ENCODE measurements at places on chromosomes 12 and 14.

GRCh38 chr12:74620921-74621320 is 83.3 kb downstream of the ATXN7L3B start:
- no peak for DNase-seq

GRCh38 chr12:81859521-81859920 is 100.4 kb upstream of the PPFIA2 start:
- no peak for DNase-seq

DNA sequence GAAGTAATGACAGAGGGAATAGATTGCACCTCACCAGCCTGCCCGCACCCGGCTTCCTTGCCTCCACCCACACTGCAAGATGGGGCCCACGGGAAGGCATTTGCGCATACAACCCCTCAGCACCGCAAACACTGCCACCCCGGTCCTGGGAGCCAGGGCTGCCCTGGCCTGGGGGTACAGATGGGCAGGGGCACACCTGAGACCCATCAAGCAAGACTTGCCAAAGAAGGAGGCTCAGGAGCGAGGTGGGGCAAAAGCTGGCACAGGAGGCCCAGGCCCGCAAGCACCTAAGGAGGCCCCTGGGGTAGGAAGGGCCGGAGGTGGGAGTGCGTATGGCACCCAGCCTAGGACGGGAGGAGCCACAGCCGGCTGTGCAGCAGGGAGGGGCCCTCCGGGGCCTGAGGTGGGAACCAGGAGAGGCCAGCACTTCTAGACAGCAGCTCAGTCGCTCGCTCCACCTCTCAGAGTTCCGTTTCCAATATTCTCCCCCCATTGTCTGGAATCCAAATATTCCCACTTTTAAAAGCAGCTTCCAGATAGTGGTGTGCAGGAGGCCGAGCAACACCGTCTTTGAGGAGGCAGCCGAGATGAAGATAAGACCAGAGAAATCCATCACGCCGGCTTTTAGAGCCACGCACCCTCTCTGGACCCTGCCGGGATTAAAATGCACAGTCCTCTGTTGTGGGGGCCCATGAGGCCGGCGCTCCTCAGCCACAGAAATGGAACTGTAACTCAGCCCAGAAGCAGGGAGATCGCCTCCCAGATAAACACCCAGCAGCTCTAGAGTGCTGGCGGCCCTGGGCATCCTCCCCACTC is 12.2 kb upstream of the C14orf180 start:
- no peak for DNase-seq

DNA sequence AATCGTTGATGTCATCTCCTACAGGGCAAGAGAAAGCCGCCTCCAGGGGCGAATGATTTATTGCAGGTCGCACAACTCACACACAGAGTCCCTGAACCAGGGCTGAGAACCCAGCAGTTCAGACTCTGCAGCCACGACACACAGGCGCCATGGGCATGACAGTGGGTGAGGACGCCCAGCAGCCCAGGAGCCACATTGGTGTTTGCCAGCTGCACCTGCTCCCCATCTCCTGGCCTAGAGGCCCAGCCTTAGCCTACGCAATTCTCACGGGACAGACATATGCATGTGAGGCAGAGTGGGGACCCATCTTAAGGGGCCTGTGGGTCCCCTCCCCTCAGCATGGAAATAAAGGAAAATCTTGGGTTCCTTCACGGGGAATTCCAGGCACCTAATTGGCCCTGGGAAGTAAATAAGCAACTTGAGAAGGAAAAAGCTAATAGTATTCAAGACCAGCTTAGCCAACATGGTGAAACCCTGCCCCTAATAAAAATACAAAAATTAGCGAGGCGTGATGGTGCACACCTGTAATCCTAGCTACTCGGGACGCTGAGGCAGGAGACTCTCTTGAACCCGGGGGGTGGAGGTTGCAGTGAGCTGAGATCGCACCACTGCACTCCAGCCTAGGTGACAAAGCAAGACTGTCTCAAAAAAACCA is 69.3 kb downstream of the RIMBP2 start:
- no peak for DNase-seq

GRCh38 chr12:49813131-49813530 is 15.1 kb downstream of the NCKAP5L start:
- no peak for DNase-seq

GRCh38 chr12:84816916-84817695 is 95.5 kb downstream of the SLC6A15 start:
- no peak for DNase-seq

DNA sequence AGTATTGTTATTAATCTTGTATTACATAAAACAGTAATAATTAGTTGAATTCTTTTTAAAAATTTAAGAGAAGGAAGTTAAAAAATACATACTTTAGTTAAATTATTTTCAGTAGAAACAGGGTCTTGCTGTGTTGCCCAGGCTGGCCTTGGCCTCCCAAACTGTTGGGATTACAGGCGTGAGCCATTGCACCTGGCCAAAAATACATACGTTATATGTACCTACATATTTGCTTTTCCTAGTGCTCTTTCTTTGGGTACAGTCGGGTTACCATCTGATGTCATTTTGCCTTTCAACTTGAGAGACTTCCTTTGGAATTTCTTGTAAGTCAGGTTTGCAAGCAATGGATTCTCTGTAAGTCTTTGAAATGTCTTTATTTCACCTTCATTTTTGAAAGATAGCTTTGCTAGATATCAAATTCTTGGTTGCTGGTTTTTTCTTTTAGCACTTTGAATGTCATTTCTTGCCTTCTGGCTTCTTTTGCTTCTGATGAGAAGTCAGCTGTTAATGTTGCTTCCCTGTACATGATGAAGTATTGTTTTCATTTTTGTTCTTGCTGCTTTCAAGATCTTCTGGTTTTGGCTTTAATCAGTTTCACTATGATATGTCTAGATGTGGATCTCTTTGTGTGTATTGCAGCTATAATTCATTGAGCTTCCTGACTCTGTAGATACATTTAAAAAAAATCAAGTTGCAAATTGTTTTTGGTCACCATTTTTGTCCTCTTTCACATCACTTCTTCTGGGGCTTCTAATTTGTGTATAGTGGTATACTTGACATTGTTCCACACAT is 84.4 kb downstream of the SPATS2 start:
- DNase-seq, result no peak

DNA sequence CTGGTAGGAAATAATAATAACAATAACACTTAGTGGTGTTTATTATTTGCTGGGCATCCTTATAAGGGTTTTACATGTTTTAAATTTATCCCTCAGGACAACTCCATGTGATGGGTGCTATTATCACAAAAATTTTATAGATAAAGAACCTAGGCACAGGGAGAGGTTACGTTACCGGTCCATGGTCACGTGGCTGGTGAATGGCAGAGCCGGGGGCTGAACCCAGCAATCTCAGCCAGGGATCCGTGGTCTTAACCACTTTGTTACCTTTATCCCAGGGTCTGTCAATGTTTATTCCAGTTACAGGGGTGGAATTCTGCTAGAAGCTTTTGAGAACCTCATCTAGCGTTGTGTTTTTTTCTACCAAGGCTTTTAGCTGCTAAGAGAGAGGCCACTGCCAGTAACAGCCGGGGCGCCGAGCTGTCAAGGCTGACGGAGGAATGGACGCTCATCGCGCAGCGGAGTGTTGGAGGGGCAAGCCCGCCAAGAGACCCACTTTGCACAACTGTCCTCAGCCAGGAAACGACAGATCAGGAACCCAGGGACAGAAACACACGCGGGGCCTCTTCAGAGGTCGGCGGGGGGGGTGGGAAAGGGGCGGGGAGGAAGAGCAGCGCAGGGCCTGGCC is 418 bp downstream of the AMN1 start:
- DNase-seq, result peak; percentile 46

DNA sequence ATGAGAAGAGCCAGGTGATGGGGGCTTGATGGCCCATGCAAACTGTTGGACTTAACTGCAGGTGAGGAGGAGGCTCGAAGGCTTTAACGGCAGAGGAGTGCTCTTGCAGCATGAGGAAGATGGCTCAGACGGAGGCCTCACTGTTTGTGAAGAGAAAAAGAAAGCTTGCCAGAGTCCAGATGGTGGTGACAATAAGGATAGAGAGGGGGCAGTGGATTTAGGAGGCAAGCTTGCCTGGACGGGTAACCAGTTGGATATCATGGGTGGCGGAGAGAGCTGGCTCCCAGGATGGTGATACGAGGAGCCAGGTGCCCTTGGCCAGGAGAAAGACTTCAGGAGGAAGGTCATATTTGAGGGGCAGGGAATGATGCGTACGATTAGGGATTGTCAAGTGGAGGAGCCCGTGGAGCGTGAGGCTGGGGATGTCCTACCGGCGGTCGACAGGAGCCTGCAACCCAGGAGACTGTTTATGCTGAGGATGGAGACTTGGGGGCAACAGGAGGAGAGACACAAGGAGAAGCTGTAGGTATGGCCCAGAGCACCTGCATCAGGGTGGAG is 71.8 kb downstream of the CACNA1C start:
- DNase-seq, result no peak

GRCh38 chr12:14366209-14367039 is 942 bp downstream of the ATF7IP start:
- DNase-seq, result no peak

- no peak for DNase-seq
Measured at GRCh38 chr14:105855893-105856675, 329.7 kb downstream of the TMEM121 start.

GRCh38 chr12:112929715-112930114 is 8.6 kb upstream of the OAS3 start:
- no peak for DNase-seq

DNA sequence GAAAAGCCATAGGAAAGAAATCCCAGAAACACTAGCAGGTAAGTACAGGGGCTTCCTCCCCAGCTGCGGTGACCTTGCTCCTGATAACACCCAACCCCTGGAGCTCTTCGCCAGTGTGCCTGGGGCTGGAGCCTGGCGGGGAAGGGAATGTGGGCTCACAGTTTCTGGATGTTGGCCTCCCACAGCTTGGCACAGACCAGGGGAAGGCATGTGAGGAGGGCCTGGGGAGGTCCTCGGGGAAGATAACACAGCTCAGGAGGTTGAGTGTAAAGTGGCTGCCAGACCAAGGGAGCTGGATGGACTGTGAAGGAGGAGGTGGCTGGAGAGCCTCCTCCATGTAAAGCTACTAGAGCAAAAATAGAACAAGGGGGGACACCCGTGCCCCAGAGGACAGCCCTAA is 120.1 kb downstream of the BICD1 start:
- no peak for DNase-seq

- no peak for DNase-seq
Measured at GRCh38 chr12:82757656-82758055, 71.0 kb downstream of the TMTC2 start.

GRCh38 chr12:64006211-64006825 is 161.8 kb downstream of the SRGAP1 start:
- no peak for DNase-seq

- DNase-seq, result no peak
Measured at GRCh38 chr12:62646566-62646965, 179.9 kb downstream of the MON2 start.

GRCh38 chr12:98418357-98419075 is 96.9 kb upstream of the TMPO start:
- no peak for DNase-seq

DNA sequence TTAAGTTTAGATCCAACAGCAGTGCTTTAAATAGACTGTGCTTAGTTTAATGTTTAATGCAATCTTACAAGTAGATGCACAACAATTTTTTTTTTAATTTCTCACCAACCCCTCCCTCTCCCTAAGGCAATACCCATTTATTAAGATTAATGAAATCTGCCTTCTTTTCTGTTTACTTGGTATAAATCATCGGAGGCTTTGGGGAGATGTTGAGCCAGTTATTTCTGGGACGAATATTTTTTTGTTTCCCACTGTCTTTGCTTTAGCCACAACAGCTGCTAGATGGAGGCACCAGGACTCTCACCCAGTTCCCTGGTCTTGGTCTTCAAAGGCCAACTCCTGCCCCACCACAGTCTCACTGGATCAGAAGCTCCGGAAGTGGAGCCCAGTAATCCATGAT is 113.4 kb downstream of the PLXNC1 start:
- DNase-seq, result no peak

- peak; percentile 64 for DNase-seq
Measured at GRCh38 chr12:103840876-103841689, at the start of gene NT5DC3. NT5DC3 (minus strand) TSS chr12:103841234; CDS start chr12:103841156, 78 bp downstream.

DNA sequence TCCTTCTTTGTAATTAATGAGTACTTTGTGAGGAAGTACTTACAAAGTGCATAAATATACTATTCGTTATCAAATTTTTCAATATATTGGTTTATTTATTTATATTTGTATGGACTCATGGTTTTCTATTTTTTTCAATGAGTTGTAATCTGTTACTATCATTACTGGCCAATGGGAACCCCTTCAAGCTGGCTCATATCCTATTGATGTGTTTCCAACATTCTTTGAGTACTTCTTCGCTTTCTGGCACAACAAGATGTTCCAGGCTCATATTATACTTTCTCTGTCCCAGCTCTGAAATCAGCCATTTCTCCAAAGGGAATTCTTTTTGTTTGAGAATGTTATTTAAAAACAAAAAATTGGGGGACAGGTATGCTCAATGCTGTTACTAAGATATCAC is 17.5 kb downstream of the YBX3 start:
- DNase-seq, result no peak

GRCh38 chr14:94675036-94675435 is 62.8 kb downstream of the SERPINA3 start:
- no peak for DNase-seq

DNA sequence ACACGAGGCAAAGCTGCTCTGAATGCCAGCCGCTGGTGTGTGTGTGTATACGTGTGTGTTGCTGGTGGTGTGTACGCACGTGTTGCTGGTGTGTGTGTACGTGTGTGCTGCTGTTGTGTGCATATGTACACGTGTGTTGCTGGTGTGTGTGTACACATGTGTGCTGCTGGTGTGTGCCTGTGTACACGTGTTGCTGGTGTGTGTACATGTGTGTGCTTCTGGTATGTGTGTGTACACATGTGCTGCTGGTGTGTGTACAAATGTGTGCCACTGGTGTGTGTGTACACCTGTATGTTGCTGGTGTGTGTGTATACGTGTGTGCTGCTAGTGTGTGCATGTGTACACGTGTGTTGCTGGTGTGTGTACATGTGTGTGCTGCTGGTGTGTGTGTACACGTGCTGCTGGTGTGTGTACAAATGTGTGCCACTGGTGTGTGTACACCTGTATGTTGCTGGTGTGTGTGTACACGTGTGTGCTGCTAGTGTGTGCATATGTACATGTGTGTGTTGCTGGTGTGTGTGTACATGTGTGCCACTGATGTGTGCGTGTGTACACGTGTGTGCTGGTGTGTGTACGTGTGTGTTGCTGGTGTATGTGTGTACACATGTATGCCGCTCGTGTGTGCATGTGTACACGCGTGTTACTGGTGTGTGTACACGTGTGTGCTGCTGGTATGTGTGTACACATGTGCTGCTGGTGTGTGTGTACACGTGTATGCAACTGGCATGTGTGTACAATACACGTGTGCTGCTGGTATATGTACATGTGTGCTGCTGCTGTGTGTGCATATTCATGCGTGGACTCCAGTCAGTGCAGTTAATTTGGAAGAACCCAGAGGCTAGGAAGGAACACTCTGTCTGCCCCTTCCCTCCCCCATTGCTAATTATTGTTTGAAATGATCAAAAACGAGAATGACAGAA is 47.2 kb downstream of the CACNA2D4 start:
- no peak for DNase-seq

- no peak for DNase-seq
Measured at GRCh38 chr14:24820616-24821015, 186.6 kb upstream of the GZMB start.

- DNase-seq, result no peak
Measured at GRCh38 chr12:129570796-129571400, 332.9 kb downstream of the TMEM132D start.

Data from spinal cord (tissue), 10 donors.